ENCODE measurements at places on chromosomes 7 and 10.

DNA sequence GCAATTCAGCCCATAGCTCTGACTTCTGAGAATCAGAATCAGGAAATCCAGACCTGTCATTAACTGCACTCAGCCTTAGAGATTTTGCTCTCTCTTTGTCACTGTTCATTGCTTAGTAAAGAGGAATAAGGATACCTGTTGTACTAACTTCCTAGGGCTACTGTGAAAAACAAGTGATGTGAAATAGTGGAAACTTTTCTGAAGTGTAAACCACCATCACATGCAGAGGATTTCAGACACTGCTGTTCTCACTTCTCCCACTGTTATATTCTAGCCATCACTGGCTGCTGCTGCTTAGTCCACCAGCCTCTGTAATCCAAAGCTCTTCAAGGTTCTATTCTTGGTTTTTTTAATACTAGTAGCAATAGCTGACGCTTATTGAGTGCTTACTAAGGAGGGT is 129.6 kb upstream of the CCDC6 start:
- DNase-seq: no peak

- DNase-seq: no peak
Observed at GRCh38 chr7:103811997-103812396, 177.5 kb downstream of the RELN start.

DNA sequence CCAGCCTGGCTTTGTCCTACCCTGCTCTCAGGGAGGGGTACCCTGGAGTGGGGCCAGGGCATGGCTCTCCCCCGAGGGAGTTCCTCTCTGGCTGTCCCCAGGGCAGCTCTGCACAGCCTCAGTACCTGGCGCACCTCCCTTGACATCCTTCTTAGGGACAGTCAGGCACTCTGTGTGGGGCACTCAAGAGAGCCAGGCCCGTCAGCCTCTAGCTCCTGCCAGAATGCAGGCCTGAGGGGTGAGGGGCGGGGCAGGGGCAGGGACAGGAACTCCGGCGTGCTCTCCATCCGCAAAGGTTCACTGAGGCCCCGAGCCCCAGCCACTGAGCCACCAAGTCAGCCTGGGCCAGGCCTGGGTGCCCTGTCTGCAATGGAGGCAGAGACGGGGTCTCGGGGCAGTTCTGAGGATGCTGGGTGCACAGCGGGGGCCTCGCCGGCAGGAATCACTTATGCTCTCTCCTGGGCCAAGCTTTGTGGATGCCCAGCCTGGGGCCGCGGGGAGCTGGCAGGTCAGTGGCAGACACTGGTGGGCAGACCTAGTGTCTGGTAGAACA is 10.1 kb downstream of the LIMK1 start:
- no peak for DNase-seq

DNA sequence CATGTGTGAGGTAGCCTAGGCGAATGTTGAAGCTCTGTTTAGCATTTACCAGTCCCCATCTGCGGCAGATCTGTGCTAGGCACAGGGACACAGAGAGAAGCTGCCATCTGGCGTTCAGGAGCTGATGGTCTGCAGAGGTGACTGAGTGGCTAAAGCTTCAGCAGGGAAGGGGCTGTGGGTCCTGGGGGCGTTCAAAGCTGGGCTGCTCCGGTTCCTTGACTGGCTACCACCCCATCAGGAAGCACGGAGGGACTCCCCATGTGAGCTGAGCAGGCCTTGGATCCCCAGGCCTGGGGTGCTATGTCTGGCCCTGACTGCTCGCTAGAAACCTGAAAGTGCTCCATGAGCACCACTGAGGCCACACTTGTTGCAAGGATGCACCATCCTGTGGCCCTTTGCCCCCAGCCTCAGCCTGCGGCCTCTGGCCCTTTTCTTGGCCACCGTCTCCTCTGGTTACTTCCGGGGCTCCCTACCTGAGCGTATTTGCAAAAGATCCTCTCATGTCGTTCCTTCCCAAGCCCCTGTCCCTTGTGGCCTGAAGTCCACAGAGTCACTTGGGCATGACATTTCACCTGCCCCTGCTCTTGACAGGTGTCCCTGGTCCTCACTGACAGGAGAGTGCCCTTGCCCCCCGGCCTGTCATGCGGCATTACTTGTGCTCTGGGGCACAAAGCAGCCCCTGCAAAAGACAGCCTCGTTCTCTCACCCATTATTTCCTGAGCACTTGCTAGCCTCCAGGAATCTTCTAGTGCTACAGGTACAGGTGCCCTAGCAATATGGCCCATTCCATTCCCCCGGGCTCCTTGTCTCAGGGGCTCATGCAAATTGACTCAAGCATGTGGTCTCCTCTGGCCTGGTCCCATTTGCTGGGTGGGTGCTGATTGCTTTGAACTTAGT is 108.1 kb downstream of the GLRX3 start:
- no peak for DNase-seq

Measured in NCI-H460 (cell line).